ENCODE measurements at places on chromosomes 4 and X. TPM values are rescaled to one million over a fixed set of nuclear protein-coding genes. Genes with fewer than 3 reads are reported as not detected.

DNA sequence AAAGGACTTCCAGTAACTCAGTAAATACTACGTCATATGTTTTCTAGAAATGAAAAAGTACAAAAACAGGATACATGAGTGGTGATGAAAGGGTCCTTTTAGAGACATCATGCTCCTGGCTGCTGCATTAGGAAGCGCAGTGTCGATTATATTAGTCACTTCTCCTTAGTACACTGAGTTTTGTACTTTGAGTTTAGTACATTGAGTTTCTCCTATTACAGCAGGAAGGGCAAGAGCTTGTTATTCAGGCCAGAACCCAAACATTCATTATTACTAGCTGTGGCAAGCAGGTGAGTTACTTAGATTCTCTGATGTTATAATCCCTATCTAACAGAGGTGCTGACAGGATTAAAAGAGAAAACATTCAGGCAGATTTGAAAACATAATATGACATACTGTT, 21.3 kb downstream of the RPGR start:
- no peak overlapping the region for H3K27ac ChIP-seq
- H3K36me3 ChIP-seq: no peaks in the 10 kb centered on the region
- no peak overlapping the region for H3K4me3 ChIP-seq
- H3K4me1 ChIP-seq: no peaks in the 10 kb centered on the region

- H3K4me1 ChIP-seq: no peaks in the 10 kb centered on the region
- peak; percentile 73 for DNase-seq
- no peaks in the 10 kb centered on the region for H3K27me3 ChIP-seq
- no peak overlapping the region for H3K4me3 ChIP-seq
- no peak overlapping the region for H3K27ac ChIP-seq
Measured at GRCh38 chr4:46931981-46932380, 22.9 kb upstream of the COX7B2 start.

Gene GPC3
- not detected for total RNA-seq

DNA sequence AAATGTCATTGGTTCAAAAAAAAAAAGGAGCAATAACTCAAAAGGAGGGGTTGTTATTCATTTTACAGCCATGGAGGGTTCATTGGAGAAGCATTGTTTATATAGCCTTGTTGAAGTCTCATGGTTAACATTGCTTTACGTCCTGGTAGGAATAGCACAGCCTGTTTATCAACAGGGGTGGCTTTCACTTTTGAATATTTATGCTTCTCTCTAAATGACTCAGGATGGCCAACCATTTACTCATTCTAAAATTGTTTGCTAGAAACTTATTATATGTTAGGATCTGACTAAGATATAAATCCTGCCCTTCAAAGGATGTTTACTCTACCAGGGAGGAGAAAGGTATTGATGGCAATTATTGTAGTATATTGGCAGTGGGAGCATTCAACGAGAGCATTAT, 534.1 kb upstream of the GALNTL6 start:
- H3K4me1 ChIP-seq: no peaks in the 10 kb centered on the region
- no peaks in the 10 kb centered on the region for H3K27me3 ChIP-seq
- H3K36me3 ChIP-seq: no peaks in the 10 kb centered on the region
- no peak overlapping the region for H3K27ac ChIP-seq

GRCh38 chrX:9997524-9997923, 30.4 kb downstream of the CLDN34 start:
- H3K36me3 ChIP-seq: no peaks in the 10 kb centered on the region
- H3K27ac ChIP-seq: no peak overlapping the region
- H3K4me1 ChIP-seq: no peaks in the 10 kb centered on the region
- no peak overlapping the region for H3K4me3 ChIP-seq

DNA sequence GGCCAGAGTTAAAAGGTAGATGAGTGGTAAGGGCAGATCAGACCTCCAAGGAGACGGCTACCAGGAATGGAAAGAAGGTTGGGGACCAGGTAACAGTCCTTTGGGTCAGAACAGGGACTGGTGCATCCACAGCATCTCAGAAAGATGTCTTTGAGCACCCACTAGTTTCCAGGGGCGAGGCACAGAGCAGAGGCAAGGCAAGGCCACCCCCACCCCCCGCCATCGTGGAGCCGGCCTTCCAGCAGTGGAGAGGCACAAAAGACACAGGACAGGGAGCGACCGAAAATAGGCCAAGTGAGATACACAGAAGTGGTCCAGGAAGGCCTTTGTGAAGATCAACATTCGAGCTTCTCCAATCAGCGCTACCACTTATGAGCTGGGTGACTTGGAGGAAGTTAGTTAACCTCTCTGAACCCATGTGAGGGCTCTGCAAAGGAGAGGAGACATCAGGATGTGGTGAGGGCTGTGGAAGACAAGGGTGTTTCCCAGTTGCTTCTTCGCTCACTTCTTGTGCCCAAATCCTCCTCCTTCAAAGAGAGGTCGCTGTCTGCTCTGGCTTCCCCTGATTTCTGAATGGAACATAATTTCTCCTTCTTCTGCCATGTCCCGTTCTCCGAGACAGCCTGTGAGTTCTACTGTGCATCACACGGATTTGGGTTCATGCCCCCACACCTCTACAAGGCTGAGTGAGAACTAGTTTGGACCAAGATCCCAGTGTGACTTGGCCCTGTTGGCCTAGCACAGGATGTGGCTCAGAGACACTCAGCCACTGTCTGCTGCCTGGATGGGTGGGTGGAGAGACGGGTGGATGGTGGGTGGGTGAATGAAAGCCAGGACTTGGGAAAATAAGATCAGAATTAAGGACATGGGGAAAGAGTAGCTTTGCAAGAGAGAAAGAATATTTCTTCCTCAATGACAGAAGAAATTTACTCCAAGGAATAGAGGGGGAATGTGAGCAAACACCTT, 16.7 kb upstream of the MSX1 start:
- no peak overlapping the region for H3K4me3 ChIP-seq
- DNase-seq: no peak
- no peaks in the 10 kb centered on the region for H3K4me1 ChIP-seq
- no peaks in the 10 kb centered on the region for H3K27me3 ChIP-seq

GRCh38 chr4:7199129-7199725, 6.9 kb downstream of the SORCS2 start:
- no peak for DNase-seq
- H3K4me1 ChIP-seq: peaks cover 11% of the 10 kb centered on the region
- H3K4me3 ChIP-seq: no peak overlapping the region

- no peaks in the 10 kb centered on the region for H3K36me3 ChIP-seq
- no peak overlapping the region for H3K4me3 ChIP-seq
- DNase-seq: peak; percentile 56
- no peak overlapping the region for H3K27ac ChIP-seq
Measured at GRCh38 chr4:71229477-71230270, 109.1 kb upstream of the SLC4A4 start.

Gene ENPP6
- not detected for total RNA-seq

- no peaks in the 10 kb centered on the region for H3K36me3 ChIP-seq
- no peak overlapping the region for H3K4me3 ChIP-seq
- DNase-seq: no peak
- H3K4me1 ChIP-seq: peaks cover 51% of the 10 kb centered on the region
- H3K27ac ChIP-seq: peak overlapping the region; percentile 81
Measured at GRCh38 chrX:7133050-7133440, 14.5 kb upstream of the STS start.

- no peaks in the 10 kb centered on the region for H3K36me3 ChIP-seq
- no peak for DNase-seq
- no peak overlapping the region for H3K27ac ChIP-seq
- H3K4me1 ChIP-seq: no peaks in the 10 kb centered on the region
- no peak overlapping the region for H3K4me3 ChIP-seq
- no peaks in the 10 kb centered on the region for H3K27me3 ChIP-seq
Measured at GRCh38 chrX:20712811-20713210, 446.1 kb upstream of the RPS6KA3 start.

Gene CT47B1
- total RNA-seq: not detected

- no peak overlapping the region for H3K27ac ChIP-seq
- DNase-seq: no peak
- no peak overlapping the region for H3K4me3 ChIP-seq
- no peaks in the 10 kb centered on the region for H3K36me3 ChIP-seq
Measured at GRCh38 chr4:108352664-108353308, 184.1 kb upstream of the LEF1 start.

Gene CLNK
- total RNA-seq: not detected

GRCh38 chr4:26342328-26343037, 21.7 kb downstream of the RBPJ start:
- no peak for DNase-seq
- H3K36me3 ChIP-seq: no peaks in the 10 kb centered on the region
- no peak overlapping the region for H3K4me3 ChIP-seq

Gene CTAG2
- total RNA-seq: not detected

DNA sequence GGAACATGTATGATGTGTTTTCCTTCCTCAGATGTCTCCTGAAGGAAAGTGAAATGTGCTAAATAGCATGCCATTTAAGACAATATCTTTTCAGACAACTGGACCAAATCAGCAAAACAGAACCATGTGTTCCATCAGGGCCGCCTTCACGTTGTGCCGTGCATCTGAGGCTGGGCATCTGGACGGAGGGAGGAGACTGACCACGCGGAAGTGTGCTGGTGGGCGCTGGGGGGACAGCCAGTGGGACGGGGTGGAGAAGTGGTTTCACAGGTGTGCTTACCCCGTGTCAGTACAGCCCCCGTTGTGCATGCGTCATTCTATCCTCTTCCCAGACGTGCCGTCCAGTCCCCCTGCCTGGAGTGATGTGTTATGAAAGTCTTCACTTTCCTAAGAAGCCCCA, 342.1 kb upstream of the FAT1 start:
- no peak overlapping the region for H3K4me3 ChIP-seq
- H3K4me1 ChIP-seq: no peaks in the 10 kb centered on the region
- H3K27ac ChIP-seq: no peak overlapping the region
- DNase-seq: no peak
- no peaks in the 10 kb centered on the region for H3K36me3 ChIP-seq
- no peaks in the 10 kb centered on the region for H3K27me3 ChIP-seq

GRCh38 chr4:28278676-28279075, 1418.0 kb downstream of the STIM2 start:
- no peaks in the 10 kb centered on the region for H3K27me3 ChIP-seq
- no peak overlapping the region for H3K4me3 ChIP-seq
- no peak for DNase-seq
- no peaks in the 10 kb centered on the region for H3K4me1 ChIP-seq

DNA sequence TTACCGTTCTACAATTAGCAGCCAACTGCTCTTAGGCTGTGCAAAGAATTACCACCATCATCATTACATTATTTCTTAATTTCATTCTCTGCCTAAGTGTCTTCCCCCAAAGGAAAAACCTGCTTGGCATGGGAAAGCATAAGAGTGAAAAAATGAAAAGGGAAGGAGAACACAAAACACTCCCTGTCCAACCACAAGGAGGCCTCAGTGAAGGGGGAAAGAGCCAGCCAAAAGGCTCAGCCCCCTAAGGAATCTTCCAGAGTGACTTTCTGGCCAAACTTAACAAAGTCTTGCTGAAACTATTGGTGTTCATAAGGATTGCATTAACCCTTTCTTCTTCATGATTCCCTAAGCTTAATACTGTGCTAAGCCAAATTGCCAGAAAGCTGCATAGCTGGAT, 287.4 kb downstream of the SMARCA1 start:
- H3K27me3 ChIP-seq: no peaks in the 10 kb centered on the region
- H3K36me3 ChIP-seq: no peaks in the 10 kb centered on the region
- no peak overlapping the region for H3K27ac ChIP-seq
- DNase-seq: no peak

Gene PDZD4
- total RNA-seq: not detected

Gene DNASE1L1
- 30.8 TPM for total RNA-seq

GRCh38 chrX:145673841-145674240, 143.8 kb upstream of the SLITRK2 start:
- no peaks in the 10 kb centered on the region for H3K4me1 ChIP-seq
- no peak overlapping the region for H3K27ac ChIP-seq
- no peaks in the 10 kb centered on the region for H3K27me3 ChIP-seq
- no peak for DNase-seq
- no peaks in the 10 kb centered on the region for H3K36me3 ChIP-seq
- no peak overlapping the region for H3K4me3 ChIP-seq
